Activated CD4-positive, CD25-positive, alpha-beta regulatory T cell (primary cell): ENCODE measurements at places on chromosomes 16 and 17.
A peak's percentile ranks its signal among the peaks of the same experiment; 100 is the strongest.

DNA sequence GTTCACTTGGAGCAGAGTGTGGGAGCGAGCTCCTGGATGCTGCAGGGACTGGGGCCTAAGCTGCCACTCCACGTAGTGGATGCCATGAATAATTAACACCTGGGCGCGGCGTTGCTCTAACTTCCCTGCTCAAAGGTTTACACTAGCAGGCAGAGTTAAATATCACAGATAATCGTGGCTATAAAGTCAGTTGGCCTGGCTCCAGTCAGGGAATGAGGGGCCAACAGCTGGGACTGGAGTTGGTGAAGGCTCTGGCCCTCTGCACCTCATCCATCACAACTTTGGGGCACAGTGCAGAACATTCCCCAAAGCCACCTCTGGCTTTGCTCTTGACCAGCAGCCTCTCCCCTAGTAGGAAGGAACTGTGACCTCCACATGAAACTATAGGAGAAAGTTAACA lies 10.9 kb downstream of the HOXB4 start:
- no peak for DNase-seq

GRCh38 chr17:45131616-45132319 lies 547 bp downstream of the PLCD3 start:
- DNase-seq, result peak; percentile 45

DNA sequence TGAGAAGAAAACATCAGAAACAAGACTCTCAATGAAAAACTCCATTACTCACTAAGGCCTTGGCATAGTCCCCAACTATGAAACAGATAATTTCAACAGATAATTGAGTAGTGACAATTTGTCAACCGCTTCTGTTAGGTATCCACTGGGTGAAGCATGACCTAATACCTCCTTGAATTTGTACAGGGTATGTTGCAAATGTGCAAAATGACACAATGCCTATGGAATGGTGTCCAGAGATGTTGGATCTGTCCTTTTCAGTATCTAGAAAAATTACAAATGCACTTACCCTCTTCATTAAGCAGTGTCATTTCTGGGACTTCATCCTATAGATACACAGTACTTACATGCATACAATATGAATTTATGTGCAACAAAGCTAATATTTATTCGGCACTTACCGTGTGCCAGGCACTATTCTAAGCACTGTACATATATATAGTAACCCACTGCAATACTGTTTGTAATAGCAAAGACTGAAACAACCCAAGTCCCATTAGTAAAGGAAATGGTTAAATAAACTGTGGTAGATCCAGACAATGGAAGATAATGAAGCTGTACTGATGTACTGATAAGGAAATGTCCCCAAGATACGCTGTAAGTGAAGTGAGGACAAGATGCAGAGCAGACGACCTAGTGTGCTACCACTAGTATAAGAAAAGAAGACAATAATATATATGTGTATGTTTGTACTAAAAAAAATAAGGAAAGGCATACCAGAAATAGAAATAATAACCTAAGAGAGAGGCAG lies 21.4 kb upstream of the SLC6A4 start:
- DNase-seq, result no peak

- no peak for DNase-seq
Observed at GRCh38 chr17:7407485-7408251, at the start of gene NLGN2. Gene NLGN2, plus strand, starts transcription at chr17:7407845. Its CDS starts 411 bp downstream, at chr17:7408256.

- DNase-seq, result no peak
Observed at GRCh38 chr17:51653878-51654277, 393.5 kb downstream of the UTP18 start.

DNA sequence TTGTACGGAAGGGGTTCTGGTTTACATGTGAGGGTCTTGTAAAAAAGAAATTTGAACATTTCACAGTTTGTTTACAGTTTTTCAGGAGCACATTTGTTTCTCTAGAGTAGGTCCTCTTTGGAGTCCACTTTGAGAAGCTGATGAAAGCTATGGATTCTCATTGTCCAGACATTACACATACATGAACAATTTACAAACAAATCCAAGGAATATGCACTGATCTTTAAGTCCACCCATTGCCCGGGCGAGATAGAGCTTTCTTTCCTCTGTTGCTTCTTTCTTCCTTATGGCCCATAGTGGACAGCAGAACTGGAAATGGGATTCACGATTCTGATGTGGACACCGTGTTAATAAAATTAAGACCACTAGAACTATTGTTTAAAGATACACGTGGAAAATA lies 1.9 kb downstream of the DCAF7 start:
- no peak for DNase-seq

- DNase-seq, result no peak
Observed at GRCh38 chr17:20230924-20231323, 221.8 kb downstream of the SPECC1 start.

GRCh38 chr16:48197294-48197693 lies 41.5 kb upstream of the ABCC12 start:
- DNase-seq, result no peak

DNA sequence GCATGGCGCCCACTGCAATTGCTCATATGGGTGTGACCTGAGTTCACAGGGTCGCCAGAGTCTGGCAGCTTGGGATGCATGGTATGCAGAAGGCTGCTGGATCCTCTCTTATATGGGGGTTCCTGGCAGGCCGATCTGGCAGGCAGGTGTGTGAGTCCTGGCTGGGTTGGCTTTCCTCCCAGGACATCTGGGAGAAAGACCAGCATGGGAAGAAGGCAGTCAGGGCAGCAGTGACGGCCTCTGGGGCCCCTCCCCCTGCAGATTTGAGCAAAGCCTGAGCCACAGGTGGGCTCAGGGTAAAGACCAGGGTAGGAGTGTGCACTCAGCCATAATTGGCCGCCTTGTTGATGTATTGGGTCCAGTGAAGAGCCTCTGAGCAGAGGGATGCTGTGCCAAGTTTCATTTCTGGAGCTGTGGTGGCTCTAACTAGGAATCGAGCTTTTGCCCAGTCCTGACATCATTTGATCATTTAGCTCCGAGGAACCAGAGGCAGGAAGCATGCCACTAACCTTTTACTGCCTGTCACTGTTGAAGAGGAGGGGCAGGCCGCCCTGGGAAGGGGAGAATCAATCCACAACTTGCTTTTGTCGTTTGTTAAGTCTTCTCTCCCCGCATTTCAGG lies 174.3 kb downstream of the CCDC182 start:
- DNase-seq, result no peak

- DNase-seq, result no peak
Observed at GRCh38 chr17:1592751-1593629, 30.4 kb upstream of the PITPNA start.

DNA sequence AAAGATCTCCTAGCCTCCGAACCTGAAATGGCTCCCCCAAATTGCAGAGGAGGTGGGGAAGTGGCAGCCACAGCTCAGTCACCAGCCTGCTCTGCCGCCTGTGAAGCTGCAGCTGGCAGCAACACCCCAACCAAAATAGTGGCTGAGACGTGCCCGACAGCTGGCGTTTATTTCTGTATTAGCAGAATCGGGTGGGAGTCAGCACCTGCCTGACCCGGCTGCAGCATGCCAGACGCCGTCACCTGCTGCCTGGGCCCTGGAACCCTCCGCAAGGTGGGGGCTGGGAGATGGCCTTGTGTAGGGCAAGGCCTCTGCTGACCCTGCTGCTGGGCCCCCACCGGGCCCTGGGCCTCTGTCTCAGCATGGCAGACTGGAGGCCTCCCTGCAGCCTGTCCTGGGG lies 17.5 kb upstream of the PABPN1L start:
- no peak for DNase-seq

DNA sequence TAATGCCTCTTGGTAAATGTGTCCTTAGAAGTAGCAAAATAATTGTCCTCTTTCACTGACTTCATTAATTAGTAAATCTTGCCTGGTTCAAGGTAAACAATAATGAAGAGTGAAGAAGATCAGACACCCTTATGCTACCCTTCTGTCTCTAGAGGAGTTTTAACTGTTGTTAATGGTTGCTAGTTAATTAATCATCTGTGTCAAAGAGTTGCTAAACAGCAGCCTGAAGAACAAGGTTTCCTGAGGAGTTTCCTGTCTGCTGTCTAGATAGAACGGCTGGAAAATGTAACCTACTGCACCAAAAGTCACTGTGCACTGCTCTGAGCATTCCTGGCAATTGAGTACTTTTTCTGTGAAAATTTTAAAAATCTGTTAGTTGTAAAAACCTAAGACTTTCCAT lies 131.3 kb downstream of the NLK start:
- no peak for DNase-seq

- DNase-seq, result no peak
Observed at GRCh38 chr17:44971776-44972483, 3.8 kb upstream of the C1QL1 start.

- no peak for DNase-seq
Observed at GRCh38 chr17:33469911-33470310, 176.8 kb upstream of the ASIC2 start.

DNA sequence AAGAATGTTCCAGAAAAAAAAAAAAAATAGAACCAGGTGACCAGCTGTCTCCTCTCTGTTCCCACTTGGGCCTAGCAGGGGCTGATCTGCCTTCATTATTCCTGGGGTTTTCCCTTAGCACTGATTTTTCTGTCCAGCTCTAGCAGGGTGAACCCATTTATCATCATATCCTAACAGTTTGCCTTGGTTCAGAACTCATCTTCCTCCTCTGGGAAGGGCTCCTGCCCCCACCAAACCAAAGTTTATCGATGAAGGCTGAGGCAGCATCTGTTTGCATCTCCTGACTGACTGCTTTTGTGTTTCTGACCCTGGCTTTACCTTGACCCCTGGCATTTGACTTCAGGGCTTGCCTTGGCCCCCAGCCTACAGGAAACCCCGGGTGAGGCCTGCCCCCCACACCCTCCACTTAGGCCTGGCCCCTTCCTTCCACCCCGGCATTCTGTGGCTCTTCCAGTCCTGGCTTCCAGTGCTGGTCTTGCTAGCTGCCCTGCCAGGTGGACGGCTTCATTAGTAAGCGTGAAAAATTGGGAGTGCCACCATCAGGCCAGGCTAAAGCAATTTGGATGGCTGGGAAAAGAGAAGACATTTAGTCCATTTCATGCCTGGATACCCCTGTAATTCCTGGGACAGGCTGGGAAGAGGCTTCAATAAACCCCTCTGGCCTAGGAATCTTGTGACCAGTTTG lies 164.9 kb downstream of the CCDC182 start:
- DNase-seq, result no peak

DNA sequence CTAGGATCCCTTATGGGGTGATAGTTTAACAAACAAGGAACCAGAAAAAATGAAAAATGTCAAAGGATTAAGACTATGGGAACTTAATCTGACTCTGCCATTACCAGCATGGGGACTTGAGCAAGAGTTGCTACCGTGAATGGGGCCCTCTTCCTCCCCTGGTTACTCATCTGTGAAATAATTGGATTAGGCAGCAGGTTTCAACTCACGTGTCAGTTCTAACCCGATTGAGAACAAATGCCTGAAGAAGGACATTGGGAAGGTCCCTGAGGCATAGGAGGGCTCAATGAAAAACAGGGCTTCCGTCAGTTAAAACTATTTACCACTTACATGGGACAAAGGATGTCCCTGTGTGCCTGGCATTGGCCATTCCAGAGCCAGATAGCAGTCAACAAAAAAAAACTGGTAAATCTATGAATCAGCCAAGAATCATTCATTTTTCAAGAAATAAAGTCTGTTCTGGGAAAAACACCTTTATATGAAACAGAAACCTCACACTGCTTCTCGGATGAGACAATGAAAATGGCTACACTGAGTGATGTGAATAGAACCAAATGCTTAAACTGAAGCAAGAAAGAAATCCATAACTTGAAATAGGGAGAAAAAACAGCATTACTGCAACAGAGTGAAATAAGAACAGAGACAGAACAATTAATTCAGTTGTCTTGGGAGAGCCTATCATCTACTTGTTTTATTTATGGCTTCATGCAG lies 104.3 kb downstream of the ADAMTS18 start:
- DNase-seq, result no peak

GRCh38 chr16:74999609-75000480 lies 1.0 kb downstream of the ZNRF1 start:
- peak; percentile 50 for DNase-seq

- DNase-seq, result no peak
Observed at GRCh38 chr17:17515934-17516930, 20.0 kb upstream of the RASD1 start.

DNA sequence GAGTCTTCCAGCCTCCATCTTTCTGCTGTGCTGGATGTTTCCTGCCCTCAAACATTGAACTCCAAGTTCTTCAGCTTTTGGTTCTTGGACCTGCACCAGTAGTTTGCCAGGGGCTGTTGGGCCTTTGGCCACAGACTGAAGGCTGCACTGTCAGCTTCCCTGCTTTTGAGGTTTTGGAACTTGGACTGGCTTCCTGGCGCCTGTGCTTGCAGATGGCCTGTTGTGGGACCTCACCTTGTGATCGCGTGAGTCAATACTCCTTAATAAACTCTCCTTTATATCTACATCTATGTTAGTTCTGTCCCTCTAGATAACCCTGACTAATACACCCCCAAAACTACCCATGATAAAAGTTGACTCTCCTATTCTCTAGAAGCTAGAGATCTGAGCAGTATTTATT lies 7.6 kb upstream of the CD300A start:
- no peak for DNase-seq

GRCh38 chr17:82980632-82981031 lies 98.8 kb upstream of the METRNL start:
- DNase-seq, result no peak

- DNase-seq, result no peak
Observed at GRCh38 chr17:37107406-37108083, 158.8 kb downstream of the AATF start.

GRCh38 chr17:31631766-31632165 lies 227.3 kb downstream of the COPRS start:
- DNase-seq, result no peak

GRCh38 chr17:69857412-69857835 lies 217.6 kb upstream of the KCNJ16 start:
- no peak for DNase-seq

DNA sequence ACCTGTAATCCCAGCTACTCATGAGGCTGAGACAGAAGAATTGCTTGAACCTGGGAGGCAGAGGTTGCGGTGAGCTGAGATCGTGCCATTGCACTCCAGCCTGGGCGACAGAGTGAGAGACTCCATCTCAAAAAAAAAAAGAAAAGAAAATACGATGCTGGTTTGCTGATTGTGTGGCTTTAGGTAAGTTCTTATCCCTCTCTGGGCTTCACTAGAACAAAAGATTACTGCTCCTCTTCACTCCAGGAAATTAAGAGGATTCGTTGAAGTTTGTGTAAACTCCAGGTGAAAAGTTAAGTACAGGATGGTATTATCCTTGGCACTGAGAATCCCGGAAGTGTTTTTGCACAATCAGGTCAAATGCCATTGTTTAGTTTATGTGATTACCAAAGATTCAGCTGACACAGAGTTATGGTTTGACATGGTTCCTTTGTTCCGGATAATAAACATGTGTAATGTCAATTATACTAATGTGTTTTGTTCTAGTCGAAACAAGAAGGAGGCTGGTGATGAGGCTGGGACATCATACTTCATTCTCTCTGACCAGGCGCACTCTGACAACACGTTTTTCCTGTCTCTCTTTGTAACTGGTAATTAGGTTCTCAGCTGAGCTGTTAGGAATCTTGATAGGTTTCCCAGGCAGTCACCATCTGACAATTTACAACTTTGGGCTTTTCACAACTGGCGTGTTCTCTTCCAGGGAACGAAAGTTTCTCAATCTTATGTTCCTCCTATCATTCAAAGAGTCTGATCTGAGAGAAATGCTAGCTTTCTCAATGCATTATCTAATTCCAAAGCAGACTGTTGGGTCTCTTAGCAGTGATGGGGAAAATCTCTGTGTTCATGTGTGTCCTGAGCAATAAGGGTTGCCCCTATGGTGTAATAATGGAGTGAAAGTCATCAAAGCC lies 10.8 kb upstream of the TAOK1 start:
- DNase-seq, result no peak

- no peak for DNase-seq
Observed at GRCh38 chr17:9200699-9201359, 179.5 kb downstream of the NTN1 start.

GRCh38 chr16:11155284-11155806 lies 100.7 kb downstream of the SOCS1 start:
- no peak for DNase-seq

GRCh38 chr17:55200904-55201303 lies 63.9 kb upstream of the HLF start:
- no peak for DNase-seq
